ENCODE measurements at places on chromosomes 5 and 9.

- DNase-seq, result no peak
Observed at GRCh38 chr5:151030379-151030778, 10.0 kb downstream of the GPX3 start.

DNA sequence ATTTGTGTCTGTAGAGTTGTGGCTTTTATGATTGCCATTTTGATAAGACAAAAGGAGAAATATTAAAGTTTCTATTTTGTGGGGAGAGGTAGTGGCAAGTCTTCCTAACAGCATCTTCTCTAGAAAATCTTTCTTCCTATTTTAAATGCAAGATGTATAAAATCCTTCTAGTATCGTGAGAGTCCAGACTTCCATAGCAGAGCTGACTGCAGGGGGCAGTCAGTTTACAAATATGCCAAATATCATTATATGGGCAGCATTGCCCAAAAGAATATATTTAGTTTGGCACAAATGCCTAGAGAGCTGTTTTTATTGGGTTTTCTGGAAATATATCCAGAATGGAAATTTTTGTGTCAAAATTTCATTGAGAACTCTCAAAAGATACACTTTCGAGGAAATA is 82.1 kb upstream of the ALDH1A1 start:
- no peak for DNase-seq

DNA sequence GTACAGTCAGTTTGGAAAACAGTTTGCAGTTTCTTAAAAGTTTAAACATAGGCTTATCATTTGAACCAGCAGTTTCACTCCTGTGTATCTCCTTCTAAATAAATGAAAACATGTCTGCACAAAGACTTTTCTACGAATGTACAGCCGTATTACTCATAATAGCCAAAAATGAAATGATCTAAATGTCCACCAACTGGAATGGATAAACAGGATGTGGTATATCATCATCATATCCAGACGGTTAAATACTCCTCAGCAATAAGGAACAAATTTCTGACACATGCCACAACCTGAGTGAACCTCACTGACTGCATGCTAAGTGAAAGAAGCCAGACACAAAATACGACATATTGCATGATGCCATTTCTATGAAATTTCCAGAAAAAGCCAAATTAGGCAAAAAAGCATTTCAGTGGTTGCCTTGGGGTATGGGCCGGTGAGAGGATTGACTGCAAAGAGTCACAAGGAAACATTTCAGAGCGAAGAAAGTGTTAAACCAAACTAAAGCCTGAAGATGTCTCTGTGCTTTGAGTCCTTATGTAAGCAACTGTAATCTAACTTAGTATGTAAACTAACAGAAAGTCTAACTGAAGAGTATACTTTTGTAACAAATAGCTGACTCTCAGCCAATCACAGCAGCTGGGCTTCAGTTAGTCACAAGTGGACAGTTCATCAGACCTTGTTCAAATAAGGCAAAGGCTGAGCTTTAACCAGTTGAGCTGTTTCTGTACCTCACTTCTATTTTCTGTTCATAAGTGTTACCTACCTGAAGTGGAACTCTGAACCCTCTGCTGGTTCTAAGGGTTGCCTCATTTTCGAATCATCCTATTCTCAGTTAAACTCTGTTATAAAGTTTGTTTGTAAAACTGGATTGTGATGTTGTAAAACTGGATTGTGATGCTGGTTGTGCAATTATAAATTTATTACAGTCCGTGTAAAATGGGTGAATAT is 65.2 kb downstream of the TRIO start:
- no peak for DNase-seq

- no peak for DNase-seq
Observed at GRCh38 chr5:153888781-153889180, 149.9 kb downstream of the FAM114A2 start.

- DNase-seq, result peak; percentile 7
Observed at GRCh38 chr9:31119890-31120454, 1264.5 kb upstream of the ACO1 start.

GRCh38 chr9:113267911-113268566 is 7.3 kb downstream of the CDC26 start:
- DNase-seq, result no peak

- no peak for DNase-seq
Observed at GRCh38 chr5:146888351-146888978, 9.9 kb upstream of the PPP2R2B start.

- peak; percentile 26 for DNase-seq
Observed at GRCh38 chr5:522899-523440, 1.3 kb downstream of the SLC9A3 start.

- no peak for DNase-seq
Observed at GRCh38 chr5:96149546-96149945, 187.9 kb upstream of the ELL2 start.

DNA sequence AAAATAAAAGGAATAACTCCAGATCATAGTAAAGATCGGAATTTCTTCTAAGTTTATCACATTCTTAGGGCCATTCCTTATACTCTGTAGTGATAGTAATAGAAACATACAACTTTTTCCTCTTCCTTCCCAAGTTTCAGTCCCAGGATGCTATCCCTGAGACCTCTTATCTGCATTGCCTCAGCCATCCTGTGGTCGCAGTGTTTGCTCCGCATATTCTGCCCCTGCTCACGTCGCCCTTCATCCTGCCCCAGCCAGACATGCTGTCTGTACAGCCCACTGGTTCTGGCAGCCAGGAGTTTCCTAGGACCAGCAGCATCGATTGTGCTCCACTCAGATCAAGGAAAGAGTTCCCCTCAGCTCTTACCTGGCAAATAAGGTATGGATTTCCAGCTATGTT is 132.7 kb upstream of the ERCC6L2 start:
- DNase-seq, result no peak

DNA sequence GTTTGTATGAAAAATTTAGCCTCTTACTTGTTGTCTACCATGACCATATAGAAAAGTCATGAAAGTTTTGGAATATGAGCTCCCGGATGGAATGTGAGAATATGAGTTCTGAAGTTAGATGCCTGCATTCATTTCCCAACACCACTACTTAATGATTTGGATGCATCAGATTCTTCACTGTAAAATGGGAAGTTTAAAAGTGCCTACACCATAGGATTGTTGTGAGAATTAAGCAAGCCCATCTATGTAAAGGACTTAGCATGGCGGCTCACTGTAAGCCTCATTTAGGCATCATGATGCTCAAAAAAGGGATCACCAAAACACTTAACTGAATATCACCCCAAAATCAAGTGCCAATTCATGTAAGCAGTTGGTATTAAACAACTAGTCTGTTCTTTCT is 177.3 kb downstream of the RAB3C start:
- DNase-seq, result no peak

- no peak for DNase-seq
Observed at GRCh38 chr9:102360846-102361245, 622.4 kb upstream of the GRIN3A start.

DNA sequence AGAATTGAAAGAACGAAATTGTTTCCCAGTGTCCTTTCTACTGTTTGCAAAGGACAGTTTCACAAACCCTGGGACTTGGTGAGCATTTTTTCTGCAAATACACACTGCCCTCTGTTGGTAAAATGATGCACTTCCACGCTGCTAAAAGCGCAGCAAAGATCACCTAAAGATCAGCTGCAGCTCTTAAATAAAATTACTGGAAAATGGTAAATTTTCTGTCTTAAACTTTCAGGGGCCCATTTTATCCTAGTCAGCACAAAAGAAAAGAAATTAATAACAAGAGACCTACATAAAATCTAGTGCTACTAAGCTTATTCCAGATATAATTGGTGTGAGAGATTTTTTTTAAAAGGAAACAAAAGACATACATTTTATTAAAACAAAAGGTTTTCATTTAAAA is 566.0 kb downstream of the CAAP1 start:
- peak; percentile 32 for DNase-seq

DNA sequence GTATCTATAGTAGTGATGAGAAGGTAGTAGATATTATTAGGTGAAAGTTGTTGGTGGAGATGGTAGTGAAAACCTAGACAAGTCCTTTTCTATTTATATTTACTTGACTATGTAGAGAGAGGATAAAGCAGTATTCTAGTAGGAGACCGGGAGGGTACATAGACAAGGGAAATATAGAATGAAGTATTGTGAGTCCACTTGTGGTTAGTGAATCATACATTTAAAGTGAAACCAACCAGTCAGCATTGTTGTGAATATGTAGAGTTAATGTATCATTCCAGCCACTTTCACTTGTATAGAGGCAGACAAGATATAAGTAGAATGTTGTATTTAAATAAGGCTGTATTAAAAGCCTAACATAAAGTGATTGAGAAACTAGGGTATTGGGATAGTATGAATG is 1711.3 kb upstream of the ACO1 start:
- DNase-seq, result no peak

DNA sequence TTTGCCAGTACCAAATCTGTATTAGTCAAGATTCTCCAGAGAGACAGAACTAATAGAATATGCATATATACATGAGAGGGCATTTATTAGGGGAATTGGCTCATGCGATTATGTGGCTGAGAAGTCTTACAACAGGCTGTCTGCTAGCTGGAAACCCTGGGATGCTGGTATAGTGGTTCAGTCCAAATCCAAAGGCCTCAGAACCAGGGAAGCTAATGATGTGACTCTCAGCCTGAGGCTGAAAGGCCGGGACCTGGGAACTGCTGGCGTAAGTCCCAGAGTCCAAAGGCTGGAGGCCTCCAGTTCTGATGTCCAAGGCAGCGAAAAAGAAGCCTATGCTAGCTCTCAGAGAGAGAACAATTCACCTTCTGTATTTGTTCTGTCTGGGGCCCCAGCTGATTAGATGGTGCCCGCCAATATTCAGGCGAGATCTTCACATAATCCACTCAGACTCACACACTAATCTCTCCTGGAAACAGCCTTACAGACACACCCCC is 84.1 kb downstream of the KIAA1958 start:
- no peak for DNase-seq

DNA sequence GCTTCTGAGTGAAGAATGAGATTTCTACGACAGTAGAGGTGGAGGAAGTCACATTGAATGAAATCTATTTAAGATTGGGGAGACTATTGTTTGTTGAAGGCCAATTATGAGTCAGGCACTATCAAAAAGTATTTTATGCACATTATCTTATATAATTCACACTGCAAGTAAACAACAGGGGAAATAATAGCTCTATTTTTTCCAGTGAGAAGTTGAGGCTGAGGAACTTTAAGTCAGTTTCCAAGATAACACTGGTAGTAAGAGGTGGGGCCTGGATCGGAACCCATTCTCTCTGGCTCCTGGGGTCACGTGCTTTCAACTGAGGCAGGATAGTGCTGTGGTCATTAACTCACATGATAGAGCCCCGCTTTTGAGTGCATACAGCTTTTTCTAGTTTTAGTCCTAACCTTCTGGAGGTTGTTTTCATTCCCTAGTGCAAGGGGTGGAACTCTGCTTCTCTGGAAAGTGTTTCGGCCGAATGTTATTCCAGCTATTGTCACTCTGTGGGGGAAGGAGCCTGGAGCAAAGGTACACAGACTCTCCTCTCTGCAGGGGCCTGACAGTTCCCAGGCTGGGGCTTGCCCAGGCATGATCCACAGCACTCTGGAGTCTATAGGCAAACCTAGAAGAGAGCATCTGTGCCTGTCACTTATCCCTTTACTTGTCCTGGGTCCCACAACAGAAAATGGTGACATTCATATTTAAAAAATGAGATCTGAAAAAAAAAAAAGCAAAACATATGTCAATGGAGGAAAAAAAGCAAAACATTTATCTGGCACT is 352.4 kb upstream of the ACTBL2 start:
- peak; percentile 17 for DNase-seq

DNA sequence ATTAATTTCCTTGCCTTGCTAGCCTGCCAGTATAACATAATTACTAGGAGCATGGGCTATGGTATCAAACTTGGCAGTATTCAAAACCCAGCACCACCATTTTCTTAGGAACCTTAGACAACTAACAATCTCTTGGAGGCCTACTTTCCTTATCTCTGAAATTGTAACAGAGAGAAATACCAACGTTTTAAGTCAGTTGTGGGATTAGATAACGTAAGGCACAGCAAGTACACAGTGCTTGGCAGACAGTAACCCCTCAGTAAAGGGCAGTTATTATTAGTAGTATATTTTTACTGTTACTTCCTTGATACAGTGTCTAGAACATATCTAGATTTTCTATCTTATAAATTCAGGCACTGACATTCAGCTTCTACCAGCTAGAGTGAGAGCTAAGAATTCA is 309.6 kb downstream of the ACTL7B start:
- DNase-seq, result no peak

- no peak for DNase-seq
Observed at GRCh38 chr5:30324083-30324482, 869.4 kb upstream of the CDH6 start.

GRCh38 chr9:125997196-125997823 is 250.1 kb downstream of the PBX3 start:
- DNase-seq, result no peak

GRCh38 chr5:178234750-178235587 is 2.4 kb upstream of the PHYKPL start:
- peak; percentile 87 for DNase-seq

GRCh38 chr9:81879501-81879916 is 48.7 kb upstream of the SPATA31D4 start:
- no peak for DNase-seq

DNA sequence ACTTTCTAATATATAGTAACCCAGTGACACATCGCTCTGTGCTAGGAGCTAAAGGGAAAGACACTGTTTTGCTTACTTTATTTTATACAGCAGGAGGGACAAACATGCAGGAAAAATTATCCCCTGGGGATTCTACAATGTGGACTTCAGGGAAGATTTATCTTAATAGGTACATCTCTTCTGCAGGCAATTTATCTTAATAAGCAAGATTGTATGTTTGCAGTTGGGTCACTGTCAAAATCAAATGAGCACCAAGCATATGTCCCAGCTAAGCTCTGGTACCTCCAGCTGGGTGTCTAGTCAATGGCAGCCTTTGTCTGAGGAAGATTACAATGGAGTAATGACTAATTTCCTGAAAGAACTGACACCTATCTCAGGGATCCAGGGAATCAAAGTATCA is 309.9 kb upstream of the PANK3 start:
- no peak for DNase-seq

DNA sequence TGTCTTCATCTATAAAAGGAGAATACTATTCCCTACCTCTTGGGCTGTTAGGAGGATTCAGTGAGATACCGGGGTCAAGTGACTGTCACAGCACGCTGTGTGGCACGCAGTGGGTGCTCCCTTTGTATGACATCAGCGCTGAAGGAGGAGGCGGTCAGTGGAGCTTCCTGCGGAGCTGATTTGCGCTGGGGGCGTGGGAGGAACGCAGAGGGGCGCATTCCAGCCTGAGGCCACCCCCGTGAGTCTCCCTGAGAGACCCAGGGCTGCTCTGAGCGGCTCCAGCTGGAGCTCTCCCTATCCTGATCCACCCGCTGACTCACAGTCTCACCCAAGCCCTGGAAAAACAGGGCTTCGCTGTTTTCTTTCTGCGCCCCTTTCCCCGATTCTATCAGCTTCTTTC is 24.3 kb upstream of the NEURL1B start:
- no peak for DNase-seq

DNA sequence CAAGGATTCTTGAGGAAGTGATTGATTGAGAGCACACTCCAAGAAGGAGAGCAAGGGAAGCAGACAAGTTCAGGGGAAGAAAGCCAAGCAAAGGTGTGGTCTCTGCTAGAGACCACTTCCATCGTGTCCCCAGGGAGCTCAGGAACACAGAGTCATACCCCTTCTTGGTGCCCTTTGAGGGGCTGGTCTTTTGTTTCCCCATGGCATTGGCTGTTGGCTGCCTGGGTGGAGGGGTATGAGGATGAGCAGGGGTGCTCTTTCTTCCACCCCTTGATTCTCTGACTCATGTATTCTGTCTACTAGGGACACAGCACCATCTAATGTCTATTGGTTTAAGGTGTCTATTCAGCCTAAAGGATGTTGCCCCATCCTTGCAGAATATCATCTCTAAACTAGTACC is 11.5 kb upstream of the SPOCK1 start:
- DNase-seq, result no peak

- DNase-seq, result no peak
Observed at GRCh38 chr5:149946118-149946517, 1.5 kb upstream of the PDE6A start.

- no peak for DNase-seq
Observed at GRCh38 chr9:131776036-131776435, 36.2 kb upstream of the RAPGEF1 start.

All from HEK293T (cell line).